Stimulated activated CD8-positive, alpha-beta memory T cell treated with anti-CD3 and anti-CD28 coated beads, Interleukin-4, amount 100 ng/mL, for 1 hour (primary cell): ENCODE measurements at places on chromosomes 7 and 10.

GRCh38 chr10:106857728-106858127, 306.8 kb downstream of the SORCS1 start:
- no peak for DNase-seq

DNA sequence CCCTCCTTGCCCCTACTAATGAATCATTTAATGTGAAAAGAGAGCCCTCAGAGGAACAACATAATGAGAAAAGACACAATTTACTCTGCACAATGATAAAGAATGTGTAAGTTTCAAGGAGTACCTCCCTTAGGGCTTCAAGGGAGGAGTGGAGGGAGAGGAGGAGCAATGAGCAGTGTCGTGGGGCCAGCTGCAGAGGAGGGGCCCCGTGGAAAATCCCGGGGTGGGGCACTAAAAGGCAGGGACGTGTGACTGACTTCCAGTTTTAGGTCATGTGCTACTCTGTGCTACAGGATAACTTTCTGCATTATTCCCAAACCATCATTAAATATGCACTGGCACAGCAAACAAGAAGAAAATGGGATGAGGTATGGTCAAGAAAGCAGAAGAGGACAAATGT, 108.1 kb downstream of the ANLN start:
- no peak for DNase-seq

- no peak for DNase-seq
These were observed 644.7 kb upstream of the NRP1 start for GRCh38 chr10:33979195-33979594.

DNA sequence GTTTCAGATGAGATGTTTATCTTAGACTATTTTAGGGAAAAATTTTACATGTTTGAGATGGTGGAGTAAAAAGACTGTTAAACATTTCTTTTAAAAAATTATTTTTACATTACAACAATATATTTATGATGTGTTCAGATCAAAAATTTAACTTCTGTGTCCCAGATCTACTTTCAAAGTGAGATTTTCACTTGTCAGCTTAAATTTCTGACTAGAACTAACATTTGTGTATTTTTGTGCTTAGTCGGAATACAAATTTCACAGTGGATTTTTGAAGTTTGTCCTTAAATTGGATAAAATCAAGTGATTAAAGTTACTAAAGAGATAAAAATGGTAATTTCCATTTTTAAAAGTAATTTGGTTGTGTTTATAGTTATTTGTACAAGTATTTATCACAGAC, 24.9 kb downstream of the TMEM106B start:
- DNase-seq: no peak

GRCh38 chr10:31132681-31133244, 101.1 kb upstream of the ZNF438 start:
- no peak for DNase-seq

DNA sequence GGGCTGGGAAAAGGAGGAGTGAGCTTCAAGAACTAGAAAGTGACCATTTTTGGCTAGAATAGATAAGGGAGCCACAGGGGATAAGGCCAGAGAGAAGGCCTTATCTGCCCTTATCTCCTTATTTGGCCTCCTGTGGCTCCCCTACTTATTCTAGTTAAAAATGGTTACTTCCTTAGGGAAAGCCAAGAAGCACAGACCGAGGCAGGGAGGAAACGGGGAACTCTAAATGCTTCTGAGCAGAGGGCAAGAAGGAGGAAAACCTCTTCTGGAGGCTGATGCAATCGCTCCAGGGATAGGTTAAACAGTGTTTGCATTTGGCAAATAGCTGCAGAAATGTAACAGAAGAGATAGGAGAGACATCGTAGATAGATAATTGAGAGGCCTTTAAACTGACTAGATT, 18.6 kb downstream of the NRP1 start:
- DNase-seq: no peak
